ENCODE measurements at places on chromosomes 5 and 9.

- no peak for DNase-seq
These were observed 143.9 kb downstream of the DMRTA1 start for GRCh38 chr9:22590336-22591033.

DNA sequence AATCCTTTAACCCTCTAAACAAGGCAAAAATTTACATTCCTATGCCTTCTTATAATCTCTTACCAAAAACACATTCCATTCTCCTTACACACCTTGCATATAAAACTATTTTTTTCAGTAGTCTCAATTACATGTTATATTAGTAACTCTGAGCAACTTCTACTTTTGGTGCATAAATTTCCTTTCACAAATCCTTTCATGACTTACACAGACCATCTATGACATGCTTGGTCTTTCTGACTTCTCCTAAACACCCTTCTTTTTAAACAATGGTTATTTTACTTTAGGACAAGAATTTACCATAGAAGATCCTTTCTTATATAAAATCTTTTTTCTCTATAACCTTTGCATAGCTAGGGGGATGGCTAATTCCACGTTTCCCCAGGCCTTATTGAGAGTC lies 208.0 kb upstream of the ARRDC3 start:
- DNase-seq = no peak

- DNase-seq = peak; percentile 70
These were observed 186.7 kb downstream of the PDZD2 start for GRCh38 chr5:31825518-31826068.

DNA sequence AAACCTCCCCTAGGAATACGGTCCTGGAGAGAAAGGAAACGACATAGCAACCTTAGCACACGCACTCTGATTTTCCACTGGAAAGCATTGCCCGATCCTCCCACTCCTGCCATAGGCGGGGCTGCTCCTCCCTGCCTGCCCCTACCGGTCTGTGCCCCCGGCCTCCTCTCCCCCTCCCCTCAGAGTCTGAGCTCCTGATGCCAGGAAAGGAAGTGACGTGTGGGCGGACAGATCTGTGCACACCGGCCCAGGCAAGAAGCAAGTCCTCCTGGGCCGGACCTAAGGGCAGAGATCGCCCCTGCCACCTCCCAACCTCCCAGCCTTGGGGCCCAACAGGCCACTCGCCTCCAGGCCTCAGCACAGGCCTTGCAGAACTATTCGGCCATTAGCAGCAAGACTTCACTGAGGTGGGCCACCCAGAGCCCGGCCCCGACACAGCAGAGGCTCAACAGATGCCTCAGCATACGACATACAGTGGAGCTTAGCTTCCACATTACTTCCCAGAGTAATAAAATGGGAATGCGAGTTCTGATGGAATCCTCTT lies 7.2 kb downstream of the NINJ1 start:
- DNase-seq = peak; percentile 71

- no peak for DNase-seq
These were observed 9.6 kb downstream of the PALM2AKAP2 start for GRCh38 chr9:109789556-109789955.

- DNase-seq = no peak
These were observed 372.9 kb downstream of the OSTF1 start for GRCh38 chr9:75461183-75461582.

- DNase-seq = no peak
These were observed 16.3 kb upstream of the NPR2 start for GRCh38 chr9:35774907-35775635.

- no peak for DNase-seq
These were observed 15.0 kb upstream of the FBP1 start for GRCh38 chr9:94654165-94654894.

DNA sequence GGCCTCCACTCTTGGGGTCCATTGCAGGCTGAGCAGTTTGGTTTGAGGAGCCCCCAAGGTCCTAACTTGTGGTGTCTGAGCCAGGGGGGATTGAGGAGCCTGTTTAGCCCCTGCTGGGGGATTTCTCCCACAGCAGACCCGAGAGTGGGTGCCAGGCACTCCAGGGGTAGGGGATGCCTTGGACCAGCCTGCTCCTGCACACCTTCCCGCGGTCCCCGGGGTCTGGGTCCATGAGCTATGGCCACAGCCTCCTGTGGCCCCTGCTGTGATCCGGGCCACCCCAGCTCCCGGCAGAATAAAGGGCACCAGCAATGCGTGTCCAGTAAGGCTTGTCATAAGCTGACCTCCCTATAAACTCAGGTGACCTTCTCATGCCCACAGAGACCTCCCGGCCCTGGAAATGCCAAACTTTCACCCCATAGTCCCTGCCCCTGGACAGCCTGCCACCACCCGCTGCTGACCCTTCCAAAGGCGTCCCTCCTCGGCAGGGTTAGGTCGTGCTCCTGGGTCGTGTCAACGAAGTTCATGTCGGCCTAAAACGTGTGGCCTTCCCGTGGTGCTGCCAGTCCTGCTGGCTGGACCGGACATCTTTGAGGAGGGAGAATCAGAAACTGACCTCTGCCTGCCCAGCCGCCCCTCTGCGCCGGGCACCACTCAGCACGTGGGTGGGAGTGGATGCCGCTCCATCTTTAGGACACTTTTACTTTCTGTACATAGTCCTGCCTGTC lies 137.6 kb downstream of the MRPL36 start:
- DNase-seq = peak; percentile 36

- no peak for DNase-seq
These were observed 66.2 kb downstream of the PSD2 start for GRCh38 chr5:139861889-139862207.
